CD8-positive, alpha-beta memory T cell (primary cell): ENCODE measurements at places on chromosomes 5 and 9.

DNA sequence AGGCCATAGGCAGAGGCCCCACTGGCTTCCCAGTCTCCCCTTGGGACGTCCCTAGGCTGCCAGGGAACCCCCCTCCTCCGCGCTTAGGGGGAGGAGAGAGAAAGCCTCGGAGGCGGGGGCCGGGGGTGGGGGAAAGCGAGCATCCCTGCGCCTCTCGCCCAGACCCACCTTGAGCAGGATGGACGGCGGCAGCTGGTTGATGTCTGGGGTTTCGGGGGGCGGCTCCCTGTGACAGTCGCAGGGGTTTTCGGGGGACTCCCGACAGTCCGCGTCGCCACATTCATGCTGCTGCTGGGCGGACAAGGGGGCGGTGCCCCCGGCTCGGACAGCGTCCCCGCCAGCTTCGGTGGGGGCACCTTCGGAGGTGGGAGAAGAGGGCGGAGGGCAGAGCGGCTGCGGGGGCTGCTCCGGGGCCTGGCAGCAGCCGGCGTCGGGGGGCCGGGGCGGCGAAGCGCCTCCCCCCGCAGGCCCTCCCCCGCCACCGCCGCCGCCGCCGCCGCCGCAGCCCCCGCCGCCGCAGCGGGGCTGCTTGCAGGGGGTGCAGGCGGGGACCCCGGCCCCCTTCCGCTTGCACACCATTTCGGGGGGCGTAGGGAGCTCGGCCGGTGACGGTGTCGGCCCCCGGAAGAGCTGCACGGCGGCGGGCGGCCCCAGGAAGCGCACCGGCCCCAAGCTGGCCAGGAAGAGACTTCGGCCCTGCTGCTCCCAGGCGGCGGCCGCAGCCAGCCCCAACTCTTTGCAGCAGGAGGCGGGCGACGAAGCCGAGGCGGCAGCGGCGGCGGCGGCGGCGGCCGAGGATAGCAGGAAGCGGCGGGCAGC lies 1.2 kb downstream of the FBXL17 start:
- peak; percentile 64 for DNase-seq

GRCh38 chr5:3430691-3431090 lies 164.9 kb upstream of the IRX1 start:
- no peak for DNase-seq

GRCh38 chr5:40486437-40487275 lies 193.1 kb upstream of the PTGER4 start:
- peak; percentile 53 for DNase-seq

GRCh38 chr5:154546719-154547118 lies 68.7 kb upstream of the HAND1 start:
- no peak for DNase-seq

GRCh38 chr5:117411701-117412100 lies 837.1 kb upstream of the SEMA6A start:
- no peak for DNase-seq

DNA sequence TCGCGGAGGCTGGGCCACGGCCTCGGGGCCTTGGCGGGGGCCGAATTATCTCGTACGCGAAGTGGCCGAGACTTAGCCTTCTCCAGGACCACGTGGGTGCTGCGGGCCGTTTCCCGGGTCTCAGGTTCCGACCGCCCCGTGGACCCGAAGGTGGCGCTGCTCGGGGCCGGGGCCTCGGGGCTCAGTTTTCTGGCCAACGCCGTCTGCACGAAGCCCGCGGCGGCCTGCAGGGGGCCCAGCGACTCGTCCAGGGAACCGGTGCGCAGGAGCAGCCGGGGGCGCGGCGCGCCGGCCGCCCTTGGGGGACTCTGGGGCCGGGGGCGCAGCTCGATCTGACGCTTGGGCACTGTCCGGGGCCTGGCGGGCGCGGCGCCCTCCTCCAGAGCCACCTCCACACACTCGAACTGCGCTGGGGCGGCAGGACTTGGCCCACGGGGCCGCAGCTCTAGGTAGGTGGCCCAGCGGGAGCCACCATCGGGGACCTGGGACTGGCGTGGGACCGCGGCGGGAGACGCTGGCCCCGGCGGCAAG lies 716 bp downstream of the PROB1 start:
- peak; percentile 72 for DNase-seq

GRCh38 chr9:137984005-137984404 lies 106.4 kb downstream of the CACNA1B start:
- no peak for DNase-seq

DNA sequence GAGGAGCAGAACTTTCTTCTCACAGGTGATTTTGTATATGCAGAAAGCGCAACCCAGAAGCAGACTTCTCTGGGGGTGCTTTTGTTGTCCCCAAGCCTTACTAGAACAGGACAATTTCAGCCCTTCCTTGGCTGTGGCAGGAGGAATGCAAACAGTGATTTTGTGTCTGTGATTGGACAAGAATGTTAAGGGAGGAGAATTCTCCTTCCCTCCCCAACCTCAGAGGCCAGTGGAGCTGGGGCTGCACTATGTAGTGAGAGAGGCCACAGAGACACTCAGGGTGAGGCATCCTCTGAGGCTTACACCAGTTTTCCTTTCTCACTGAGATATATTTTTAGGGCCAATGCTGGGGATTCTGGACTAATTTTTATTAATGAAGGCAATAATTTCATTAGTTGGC lies 58.8 kb downstream of the ZNF366 start:
- DNase-seq = no peak

- DNase-seq = no peak
These were observed 88.0 kb downstream of the NLN start for GRCh38 chr5:65809817-65810531.

- no peak for DNase-seq
These were observed 173.6 kb downstream of the GAPVD1 start for GRCh38 chr9:125434986-125435775.

- no peak for DNase-seq
These were observed 1.2 kb downstream of the CKS2 start for GRCh38 chr9:89312222-89312571.

GRCh38 chr9:94490465-94490864 lies 64.4 kb upstream of the PCAT7 start:
- DNase-seq = no peak

- no peak for DNase-seq
These were observed 27.4 kb downstream of the IPPK start for GRCh38 chr9:92642564-92642963.

GRCh38 chr9:69264526-69264925 lies 60.5 kb upstream of the ENTREP1 start:
- no peak for DNase-seq

- DNase-seq = no peak
These were observed 1.9 kb downstream of the STOM start for GRCh38 chr9:121368138-121368522.

- DNase-seq = no peak
These were observed 22.0 kb downstream of the LRRTM2 start for GRCh38 chr5:138853132-138853531.

GRCh38 chr9:109967651-109968642 lies 187.9 kb downstream of the PALM2AKAP2 start:
- DNase-seq = no peak

- DNase-seq = no peak
These were observed 2.0 kb upstream of the GPSM1 start for GRCh38 chr9:136325358-136325757.

- no peak for DNase-seq
These were observed 9.1 kb downstream of the EPB41L4B start for GRCh38 chr9:109311731-109312130.

GRCh38 chr5:83721953-83722901 lies 1.6 kb upstream of the HAPLN1 start:
- DNase-seq = no peak

DNA sequence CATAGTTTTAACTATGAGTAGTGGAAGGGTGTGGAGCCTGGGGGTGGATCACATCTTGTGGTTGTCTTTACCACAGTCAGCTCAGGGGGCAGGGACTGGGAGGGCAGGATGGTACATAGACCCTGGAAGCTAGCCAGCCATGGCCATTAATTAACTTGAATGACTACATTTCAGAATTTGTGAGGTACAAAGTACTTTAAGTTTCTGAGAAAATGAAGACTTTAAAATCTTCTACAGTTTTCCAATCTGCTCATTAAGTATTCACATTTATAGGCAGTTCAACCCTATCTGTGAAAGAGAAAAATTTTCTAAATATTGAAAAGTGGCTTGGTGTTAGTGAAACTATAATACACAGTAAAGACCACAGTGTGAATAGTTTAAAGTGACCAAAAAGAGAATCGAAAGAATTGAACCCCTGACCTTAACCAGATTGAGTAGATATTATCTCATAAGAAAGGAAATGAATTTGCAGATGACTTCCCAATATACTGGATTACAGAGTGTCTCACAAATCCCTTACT lies 234.2 kb upstream of the MEF2C start:
- DNase-seq = no peak

DNA sequence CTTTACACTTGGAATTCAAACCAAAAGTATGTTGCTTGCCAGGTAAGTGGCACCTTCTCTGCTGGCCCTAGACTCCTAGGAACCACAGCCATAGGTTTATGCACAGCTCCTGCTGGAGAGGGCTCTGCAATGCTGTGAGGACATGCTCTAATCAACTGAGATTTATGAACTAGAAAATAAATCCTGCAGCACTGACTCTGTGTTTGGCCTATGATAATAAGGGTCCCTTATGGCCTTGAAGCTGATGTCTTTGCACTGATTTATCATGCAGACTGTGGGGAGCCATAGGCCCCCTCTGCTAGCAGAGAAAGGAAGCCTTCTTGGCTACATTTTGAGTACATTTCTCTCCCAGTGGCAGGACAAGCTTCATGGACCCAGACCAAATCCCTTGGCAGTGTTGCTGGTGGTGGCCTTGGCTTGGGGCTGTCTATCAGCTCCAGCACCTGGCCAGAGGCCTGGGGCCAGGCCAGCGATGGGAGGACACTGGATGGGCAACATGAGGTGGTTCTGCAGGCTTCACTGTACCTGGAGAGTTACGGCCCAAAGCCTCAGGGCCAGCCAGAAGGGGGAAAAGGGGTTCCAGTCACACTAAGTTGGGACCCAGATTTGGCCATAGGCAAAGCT lies 178.0 kb downstream of the SEMA6A start:
- no peak for DNase-seq

DNA sequence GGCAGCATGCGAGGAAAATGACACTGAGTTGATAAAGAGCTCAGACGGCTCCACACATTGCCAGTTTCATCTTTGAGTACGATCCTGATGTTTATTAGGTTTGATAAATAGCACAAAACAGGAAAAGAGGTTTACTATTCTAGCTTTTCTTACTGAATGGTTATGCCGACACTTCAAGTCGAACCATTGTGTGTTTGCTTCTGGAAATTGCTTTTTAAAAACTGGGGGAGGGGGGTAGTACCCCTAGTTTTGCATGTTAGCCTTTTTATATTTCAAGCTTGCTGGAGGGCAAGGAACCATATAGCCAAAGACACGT lies 5.2 kb downstream of the PTCH1 start:
- DNase-seq = no peak

DNA sequence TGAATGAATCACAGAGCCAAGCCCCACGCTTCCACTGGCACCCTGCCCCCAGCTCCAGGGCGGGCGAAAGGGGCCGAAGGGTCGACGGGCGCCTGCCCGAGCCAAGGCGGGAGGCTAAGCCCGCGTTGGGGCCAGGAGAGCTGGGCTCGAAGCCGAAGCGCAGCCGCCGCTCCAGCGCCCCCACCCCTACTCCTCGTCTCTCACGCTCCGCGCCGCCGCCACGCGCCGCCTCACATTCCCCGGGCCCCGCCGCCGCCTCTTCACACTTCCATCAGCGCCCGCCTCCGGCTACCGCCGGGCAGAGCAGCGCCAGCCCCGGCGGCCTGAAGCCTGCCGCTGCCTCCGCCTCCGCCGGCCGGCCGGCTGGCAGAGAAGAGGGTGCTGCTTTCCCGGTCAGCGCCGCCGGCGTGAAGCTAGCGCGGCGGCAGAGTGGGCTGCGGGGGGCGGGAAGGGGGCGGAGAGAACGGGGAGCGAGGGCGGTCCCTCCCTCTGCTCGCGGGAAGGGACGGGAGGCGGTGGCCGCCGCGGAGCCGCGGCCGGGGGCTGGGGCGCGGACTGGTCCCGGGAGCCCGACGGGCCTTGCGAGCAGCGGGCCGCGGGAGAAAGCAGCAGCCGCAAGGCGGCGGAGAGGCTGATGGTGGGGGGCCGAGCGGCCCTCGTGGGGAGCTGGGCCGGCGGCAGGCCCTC lies at the start of gene HOMER1:
HOMER1 (minus strand) TSS at position 431 of the 687 bp plus-strand sequence. CDS start 1,360 bp downstream, outside the sequence.
- DNase-seq = peak; percentile 81

DNA sequence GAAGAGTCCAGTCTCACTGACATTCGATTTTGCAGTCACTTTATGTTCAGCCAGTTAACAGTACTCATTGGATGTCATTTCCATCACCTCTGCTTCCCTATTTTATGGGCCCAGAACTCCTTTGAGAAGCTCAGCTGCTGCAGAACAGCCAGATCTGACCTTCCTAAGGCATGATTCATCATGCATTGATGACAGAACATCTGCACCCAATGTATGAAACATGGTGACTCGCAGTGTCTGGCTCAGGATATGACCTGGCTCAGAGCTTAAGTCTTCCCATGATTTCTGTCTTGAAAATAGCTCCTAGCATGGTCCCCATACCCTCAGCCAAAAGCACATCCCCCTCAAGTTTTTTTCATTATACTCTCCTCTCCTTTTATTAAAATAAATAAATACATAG lies 92.6 kb upstream of the TRIM32 start:
- no peak for DNase-seq

DNA sequence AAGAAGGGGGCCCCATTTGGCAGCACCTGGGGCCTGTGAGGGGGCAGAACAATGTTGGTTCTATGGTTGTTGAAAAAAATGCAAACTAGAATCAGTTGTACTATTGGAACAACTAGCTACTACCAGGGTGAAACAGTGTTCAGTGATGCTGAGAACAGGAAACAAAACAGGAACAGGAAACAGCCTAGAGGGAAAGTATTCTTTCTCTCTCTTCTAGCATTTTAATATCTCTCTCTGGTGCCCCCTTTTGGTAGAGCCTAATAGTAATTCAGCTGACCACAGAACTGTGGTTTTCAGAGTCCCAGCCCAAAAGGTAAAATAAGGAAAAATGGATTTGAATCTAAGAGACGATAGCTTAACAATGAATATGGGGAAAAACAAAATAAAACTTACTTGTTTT lies 138.0 kb upstream of the KCNN2 start:
- DNase-seq = no peak

DNA sequence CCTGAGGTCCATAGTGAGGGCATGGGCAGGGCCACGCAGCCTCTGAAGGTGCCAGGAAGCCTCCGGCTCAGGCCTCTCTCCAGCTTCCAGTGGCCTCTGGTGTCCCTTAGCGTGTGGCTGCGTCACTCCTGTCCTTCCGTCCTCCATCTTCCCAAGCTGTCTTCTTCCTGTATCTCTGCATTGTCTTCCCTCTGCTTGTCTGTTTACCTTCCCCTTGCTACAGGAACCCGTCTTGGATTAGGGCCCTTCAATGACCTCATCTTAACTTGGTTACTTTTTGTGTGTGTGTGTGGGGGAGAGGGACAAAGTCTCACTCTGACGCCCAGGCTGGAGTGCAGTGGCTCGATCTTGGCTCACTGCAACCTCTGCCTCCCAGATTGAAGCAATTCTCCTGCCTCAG lies 14.4 kb downstream of the ASS1 start:
- no peak for DNase-seq

GRCh38 chr9:14722391-14723035 lies at the start of gene CER1:
Gene CER1, minus strand, starts transcription at chr9:14722733. Its CDS starts 61 bp downstream, at chr9:14722672.
- no peak for DNase-seq

DNA sequence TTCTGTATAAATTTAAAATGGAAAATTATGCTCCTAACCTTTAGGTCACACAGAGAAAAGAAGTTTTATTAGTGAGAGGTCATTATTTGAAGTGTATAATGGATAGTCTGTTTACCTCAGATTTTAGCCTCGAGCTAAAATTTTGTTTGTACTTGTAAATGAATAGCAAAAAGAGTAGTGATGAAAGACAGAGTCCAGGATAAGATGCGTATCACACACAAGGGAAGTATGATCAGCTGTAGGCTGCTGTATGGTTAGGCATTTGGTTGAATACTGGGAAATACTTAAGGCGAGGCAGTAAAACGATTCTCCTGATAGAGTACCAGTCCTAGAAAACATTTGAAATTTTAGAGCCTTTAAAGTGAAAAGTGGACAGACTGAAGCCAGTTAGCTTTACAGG lies 92.7 kb downstream of the FBXL7 start:
- DNase-seq = no peak
